ENCODE measurements at places on chromosomes 1 and 21.

DNA sequence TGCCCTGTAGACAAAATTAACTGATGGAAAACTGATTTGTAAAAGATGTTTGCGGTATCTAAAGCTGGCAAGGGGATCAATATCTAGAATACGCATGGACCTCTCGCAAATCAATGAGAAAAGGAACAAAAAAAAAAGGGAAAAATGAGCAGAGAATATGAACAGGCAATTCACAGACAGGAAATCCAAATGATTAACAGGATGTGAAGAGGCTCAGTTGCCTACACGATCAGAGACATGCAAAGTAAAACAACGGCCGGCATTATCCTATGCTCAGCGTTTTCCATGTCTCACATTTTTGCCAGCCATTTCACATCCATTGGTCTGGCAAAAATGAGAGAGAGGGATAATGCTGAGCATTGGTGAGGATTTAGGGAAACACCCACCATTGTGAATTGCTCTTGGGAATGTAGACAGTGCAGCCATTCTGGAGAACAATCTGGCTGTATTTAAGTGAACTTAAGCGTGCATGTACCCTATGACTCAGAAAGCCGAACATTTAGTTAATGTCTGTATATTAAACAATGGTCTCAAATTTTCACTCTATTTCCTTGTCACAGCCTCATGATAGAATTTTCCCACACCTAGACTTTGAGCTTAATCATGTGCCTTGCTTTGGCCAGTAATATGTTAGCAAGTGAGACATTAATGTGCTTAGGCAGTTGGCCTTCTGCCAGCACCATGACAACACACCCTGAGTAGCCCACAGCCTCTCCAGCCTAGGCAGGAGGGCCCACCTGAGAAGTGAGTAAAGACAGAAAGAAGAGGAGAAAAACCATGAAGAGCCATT lies 61.0 kb upstream of the NBPF3 start:
- DNase-seq = peak; percentile 17

DNA sequence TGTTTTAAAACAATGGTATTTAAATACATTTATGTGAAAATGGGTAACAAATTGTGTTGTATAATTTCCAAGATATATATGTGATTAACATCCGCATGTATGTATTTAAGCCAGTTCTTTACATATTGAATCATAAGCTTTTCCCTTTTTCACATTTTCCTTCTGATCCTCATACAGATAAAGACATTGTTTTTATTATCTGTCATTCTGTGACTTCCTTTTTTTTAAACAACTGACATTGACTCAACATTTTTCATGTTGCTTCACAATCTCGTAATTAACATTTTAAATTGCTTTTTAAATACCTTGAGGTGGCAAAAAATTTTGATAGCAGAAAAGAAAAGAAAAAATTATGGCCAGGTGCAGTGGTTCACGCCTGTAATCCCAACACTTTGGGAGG lies 1.4 kb downstream of the STXBP3 start:
- no peak for DNase-seq

DNA sequence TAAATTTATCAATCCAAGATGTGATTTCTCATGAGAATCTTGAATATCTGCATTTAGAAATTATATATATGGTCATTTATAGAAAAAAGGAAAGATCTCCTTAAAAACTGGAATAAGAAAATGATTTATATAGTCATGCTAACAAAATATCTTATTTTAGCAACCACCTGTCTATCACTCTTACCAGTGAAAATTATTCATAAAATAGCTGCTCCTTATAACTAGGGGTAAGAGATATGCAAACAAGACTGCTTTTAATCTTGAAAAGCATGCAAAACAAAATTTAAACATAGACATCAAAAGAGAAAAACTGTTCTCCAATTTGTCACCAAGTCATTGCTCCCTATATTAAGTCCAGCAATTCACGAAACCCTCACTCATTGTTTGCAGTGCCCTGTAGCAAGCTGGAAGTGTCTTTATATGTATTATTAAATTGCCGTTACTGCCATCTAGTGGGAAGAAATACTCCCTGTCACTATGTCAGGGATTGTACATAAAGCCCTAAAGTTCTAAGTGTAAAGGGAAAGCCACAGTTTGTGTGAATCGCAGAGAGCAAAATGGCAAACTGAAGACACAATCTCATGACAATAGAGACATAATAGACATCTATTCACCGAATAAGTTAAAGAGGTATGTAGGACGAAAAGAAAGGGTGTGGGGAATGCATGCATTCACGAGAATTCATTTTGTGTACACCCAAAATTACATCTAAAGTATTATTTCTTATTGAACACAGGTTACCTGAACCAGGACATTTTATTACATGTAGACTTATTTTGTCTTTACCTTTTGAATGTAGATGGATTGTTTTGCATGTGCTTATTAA lies 600.5 kb downstream of the USP25 start:
- DNase-seq = no peak

- DNase-seq = no peak
Measured at GRCh38 chr1:235391874-235392273, 24.6 kb downstream of the TBCE start.

DNA sequence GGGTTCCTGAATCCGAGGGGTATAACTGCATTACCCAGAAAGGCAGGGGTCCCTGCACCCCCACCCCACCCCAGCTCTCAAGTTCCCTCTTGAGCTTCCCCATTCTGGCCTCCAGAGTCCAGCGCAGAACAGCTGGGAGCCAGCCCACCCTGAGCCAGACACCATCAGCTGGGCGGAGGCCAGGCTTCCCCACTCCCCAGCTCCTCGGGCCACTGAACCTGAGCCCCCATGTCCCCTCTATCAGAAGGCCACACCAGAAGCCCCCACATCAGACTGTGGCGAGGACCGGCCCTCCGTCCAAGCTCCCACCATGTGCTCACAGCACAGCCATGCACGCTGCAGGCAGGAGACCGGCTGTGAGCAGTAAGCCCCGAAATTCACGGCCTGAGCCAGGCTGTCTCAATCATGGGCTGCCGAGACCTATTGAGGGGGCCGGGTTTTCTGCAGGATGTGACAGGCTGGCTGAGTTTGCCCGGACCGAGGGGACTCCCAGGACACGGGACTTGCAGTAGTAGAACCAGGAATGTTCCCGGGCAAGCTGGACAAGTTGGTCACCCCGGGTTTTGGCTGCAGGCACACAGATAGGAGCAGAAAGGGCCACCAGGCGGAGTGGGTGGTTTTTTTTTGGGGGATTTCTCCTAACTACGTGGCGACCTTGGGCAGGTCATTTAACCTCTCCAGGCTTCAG lies 25.5 kb upstream of the TNFRSF1B start:
- DNase-seq = no peak

- DNase-seq = no peak
Measured at GRCh38 chr1:208030288-208031091, 119.6 kb upstream of the CD34 start.

GRCh38 chr1:32197074-32197473 lies 3.3 kb upstream of the CCDC28B start:
- no peak for DNase-seq

GRCh38 chr21:41955516-41955915 lies 1.7 kb upstream of the C2CD2 start:
- no peak for DNase-seq

DNA sequence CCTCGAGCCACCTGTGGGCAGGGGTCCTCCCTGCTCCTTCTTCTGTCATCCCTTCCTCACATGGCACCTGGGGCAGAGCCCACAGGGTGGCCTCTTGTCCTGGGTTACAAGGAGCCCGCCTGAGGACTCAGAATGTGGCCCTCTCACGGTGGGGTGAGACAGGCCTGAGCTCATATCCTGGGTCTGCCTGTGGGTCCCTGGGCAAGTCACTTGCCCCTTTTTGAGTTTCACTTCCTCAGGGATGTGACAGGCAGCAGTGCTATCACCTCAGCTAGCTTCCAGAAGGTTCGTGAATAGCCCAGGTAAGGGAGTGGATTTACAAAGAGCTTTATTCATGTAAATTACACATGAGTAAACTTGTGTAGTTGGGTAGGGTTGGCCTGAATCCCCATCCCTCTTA lies 33.5 kb downstream of the HTR6 start:
- DNase-seq = no peak

DNA sequence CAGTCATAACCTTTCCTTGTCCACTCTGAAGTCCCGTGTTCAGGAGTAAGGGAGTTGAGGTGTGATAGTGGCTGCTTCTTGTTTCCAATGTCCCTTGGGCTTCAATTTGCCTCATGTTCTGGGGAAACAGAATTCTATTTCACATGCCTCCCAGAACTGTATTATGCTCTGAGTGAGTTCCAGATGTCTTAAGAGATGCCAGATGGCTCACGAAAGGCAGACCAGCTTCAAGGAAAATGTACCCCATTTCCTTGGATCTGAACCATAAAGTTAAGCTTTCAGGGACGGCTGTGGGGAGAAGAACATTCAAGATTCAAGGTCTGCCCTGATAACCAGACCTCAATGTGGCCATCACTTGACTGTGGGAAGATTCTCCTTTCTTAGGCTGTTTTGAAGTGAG lies 42.4 kb downstream of the C1orf87 start:
- no peak for DNase-seq

DNA sequence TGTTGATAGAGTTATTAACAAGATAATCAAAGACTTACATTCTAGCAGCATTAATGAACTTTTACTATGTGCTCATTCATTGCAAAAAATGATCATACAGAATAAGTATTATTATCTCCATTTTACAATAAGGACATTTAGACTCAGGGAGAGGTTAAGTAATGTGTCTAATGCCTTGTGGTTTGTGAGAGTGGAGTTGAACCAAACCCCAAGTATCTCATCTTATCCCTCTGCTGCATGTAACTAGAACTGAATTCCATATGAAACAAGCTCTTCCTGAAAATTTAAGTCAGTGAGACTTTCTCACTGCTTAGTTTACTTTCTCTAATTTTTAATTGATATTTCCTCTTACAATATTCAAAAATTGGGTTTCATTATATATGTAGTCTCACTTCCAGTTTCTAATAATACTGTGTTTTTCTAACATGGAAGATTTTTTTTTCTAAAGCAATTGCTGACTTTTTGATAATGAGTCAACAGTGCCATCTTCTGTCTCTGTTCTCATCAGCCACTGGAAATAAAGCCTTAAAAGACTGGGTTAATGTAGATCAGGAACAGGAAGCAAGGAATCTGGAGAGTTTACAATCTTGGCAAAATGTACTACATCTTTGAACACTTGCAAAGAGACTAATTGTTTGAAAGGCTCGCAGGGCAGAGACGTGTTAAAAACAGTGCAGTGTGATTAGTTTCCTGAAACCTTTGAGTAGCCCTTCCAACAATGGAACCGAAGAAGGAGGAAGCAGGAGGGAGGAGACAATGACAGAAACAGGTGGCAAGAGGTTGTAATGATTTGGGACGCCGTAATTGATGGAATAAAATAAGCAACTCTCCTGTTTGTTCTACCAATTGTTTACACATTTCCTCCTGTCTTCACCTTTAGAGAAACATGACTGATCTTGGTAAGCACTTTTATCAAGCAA lies 567.6 kb downstream of the MRPL39 start:
- no peak for DNase-seq

DNA sequence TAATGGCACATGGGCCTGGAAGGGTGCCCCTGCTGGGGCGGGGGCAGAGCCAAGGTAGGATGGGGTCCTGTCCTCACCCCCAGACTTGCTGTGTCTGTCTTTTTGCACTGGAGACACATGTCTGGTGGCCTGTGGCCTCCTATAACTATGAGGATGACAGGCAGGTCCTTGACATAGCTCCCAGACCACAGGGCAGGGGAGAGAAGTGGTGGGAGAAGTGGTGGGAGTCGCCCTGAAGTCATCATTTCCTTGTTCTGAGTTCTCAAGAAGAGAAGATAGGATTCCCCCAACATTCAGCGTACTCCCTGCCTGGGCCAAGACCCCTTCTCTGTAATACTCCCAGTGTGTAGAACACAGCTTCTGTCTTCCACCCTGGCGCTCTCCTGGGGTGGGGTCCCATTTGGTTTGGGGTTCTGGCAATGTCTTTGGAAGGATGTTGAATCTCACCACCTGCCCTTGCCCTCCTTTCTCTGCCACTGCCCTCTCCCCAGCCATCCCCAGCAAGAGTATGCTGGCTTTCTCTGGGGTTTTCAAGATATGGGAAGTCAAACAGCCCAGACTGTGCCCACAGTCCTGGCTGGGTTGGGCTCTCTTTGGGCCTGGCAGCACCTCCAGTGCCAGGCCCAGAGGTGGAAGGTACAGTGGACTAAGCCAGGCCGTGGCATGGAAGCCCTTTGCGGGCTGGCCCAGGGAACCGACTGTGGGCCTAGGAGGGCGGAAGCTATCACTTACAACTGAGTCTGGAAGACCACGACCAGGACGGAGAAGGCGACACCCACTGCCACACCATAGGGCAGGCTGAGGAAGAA lies 19.4 kb downstream of the SLC26A9 start:
- no peak for DNase-seq

GRCh38 chr1:178037510-178038253 lies 56.2 kb upstream of the RASAL2 start:
- DNase-seq = peak; percentile 4

- no peak for DNase-seq
Measured at GRCh38 chr1:47679826-47680225, 242.0 kb downstream of the FOXD2 start.

DNA sequence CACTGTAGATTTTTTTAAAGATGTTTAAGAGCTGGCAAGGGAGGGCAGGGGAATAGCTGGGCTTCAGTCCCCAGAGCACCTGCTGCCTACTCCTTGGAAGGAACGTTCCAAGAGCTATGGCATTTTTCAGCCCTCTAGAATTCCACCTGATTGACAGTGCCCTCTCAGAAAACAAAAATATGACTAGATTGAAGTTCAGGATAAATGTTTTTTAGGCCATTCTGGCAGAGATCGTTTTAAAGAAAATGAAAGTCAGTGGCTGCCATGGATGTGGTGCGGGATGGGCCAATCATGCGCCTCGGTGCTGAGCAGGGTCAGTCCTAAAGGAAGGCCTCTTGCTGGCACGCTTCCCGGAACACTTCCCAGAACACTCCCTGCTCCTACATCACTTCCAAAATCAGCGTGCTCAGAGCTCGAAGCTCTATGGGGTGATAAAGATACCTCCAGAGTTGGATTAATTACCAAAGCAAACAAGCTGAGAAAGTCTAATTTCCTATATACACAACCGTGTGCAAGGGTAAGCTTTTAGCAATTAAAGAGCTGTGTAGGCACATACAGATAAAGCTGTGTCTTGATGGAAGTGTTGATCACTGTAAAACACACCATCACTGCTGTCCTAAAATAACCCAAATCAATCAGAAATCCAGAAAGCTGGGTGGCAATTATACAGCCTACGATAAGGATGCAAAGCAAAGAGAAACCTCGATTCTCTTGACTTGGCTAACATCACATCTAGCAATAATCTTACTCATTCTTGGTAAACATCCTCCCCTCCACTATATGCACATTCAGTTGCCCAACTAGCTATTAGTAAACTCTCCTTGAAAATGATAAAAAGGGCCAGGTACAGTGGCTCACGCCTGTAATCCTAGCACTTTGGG lies 34.6 kb downstream of the TGFBR3 start:
- no peak for DNase-seq

DNA sequence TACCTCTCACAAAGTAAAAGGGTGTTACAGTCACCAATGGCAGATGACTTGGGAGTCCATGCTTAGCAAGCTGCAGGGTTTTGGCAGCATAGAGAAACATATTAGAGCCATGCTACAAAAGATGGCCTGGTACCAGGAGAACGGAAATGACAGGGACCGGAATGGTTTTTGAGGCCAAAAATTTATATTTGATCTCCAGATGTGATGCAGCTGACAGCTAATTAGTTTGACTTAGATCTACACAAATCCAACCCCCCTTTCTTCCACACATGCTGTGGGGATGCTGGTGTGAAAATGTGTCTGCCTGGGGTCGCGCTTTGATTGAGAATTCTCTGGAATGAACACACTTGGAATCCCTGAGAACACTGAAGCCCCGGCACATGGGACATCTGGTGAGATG lies 26.5 kb downstream of the SYF2 start:
- DNase-seq = no peak

All from activated CD4-positive, alpha-beta T cell treated with anti-CD3 and anti-CD28 coated beads for 36 hours (primary cell).